ENCODE measurements at places on chromosomes 12 and 14.

DNA sequence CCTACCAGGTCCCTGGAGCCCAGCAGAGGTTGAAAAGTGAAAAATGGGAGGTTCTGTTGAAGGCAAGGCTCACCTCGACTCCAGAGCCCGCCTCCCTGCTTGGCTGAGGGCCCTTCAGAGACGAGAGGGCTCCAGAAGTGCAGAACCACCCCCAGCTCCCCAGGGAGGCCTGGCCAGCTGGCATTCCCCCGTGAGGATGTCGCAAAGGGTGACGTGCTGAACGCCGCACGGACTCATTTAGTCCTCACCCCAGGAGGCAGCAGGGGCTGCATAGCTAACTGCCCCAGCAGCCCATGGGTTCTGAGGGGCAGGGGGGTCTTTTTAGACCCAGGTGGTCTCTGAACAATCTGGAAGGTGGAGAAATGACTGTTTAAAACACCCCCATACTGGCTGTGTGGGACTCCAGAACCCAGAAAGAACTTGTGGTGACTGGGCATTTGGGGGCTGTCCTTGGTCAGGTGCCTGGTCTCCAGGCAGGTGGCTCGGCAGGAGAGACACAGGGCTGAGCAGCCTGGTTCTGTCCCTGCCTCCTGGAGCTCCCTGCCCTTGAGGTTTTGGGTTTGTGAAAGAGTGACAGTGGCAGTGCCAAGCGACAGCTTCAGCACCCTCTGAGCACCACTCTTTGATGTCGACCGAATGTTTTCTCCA lies 32.0 kb downstream of the ANAPC7 start:
- DNase-seq, result no peak

GRCh38 chr12:94258593-94258992 lies 110.2 kb downstream of the PLXNC1 start:
- no peak for DNase-seq

GRCh38 chr12:131711551-131712205 lies 788 bp downstream of the SFSWAP start:
- no peak for DNase-seq

- DNase-seq, result no peak
These were observed 1069.0 kb downstream of the FSCB start for GRCh38 chr14:43438056-43438455.

GRCh38 chr12:121815263-121815662 lies 11.5 kb downstream of the SETD1B start:
- no peak for DNase-seq

GRCh38 chr12:15181017-15181683 lies 40.1 kb downstream of the RERG start:
- DNase-seq, result no peak

DNA sequence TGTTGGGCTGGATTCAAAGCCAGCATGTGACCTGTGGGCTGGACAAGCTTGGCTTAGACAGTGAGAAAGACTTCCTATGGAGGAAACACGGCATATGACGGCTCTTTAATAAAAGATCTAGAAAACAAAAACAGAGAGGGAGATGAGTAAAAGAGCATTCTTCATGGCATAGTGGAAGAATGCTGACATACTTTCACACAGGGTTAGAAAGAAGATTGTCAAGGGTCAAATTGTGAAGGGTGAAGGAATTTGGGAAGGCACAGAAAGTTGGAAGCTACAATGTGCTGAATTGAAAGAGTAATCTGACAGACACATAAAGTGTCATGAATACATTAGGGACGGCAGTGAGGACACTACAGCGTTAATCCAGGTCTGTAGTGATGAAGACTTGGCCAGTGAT lies 63.4 kb downstream of the GALNT4 start:
- no peak for DNase-seq

GRCh38 chr12:52925717-52926595 lies 21.1 kb upstream of the KRT8 start:
- DNase-seq, result no peak

GRCh38 chr12:132631666-132632065 lies 13.1 kb downstream of the P2RX2 start:
- no peak for DNase-seq

DNA sequence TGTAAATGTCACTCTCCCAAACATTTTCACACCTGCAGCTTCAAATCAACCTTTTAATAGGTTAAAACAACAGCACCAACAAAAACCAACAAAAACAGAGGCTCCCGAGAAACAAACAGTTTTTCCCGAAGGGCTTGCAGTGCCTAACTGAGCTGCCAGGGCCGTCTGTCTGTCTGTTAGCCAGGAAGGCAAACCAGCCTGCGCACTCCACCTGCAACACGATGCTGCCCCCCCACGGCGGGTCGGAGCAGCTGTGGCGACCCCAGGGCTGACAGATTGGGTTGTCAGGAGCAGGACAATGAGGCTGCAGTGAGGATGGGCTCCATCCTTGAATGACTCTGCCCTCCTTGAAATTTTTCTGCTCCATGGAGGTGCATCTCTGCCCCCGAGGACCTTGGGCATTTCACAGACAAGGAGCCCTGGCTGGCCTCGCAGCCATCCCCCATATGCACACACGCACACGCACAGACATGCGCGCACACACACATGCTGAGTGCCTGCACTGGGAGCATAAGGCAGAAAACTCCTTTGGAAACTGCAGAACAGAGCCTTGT lies 2.6 kb downstream of the RTL1 start:
- DNase-seq, result no peak

- DNase-seq, result no peak
These were observed 35.9 kb upstream of the JDP2 start for GRCh38 chr14:75391953-75392352.

- DNase-seq, result no peak
These were observed 6.3 kb downstream of the CLEC2A start for GRCh38 chr12:9925705-9926393.

GRCh38 chr14:54664961-54665360 lies 98.0 kb downstream of the SAMD4A start:
- DNase-seq, result no peak

GRCh38 chr12:121814429-121815119 lies 10.8 kb downstream of the SETD1B start:
- no peak for DNase-seq

- DNase-seq, result no peak
These were observed 377.6 kb downstream of the FLRT2 start for GRCh38 chr14:85907536-85907935.

DNA sequence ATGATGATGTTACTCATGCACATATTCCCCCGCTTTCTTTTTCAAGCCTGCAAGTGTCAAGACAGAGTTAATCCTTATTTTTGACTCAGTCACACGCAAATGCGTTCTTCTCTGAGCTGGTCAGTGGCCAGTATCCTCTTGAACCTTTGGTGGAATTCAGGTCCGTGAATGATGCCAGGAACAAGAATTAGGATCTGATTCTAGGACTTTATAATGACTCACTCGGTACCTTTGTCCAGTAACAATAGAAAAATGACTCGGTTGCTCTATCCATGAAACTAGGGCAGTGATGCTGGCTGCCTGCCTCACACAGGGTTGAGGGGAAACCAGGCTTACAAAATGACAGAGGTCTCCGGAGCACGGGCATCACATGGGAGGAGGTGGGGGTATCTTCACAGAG lies 185.8 kb upstream of the NUDT4 start:
- DNase-seq, result no peak

- no peak for DNase-seq
These were observed 482.8 kb downstream of the MED13L start for GRCh38 chr12:115794659-115795081.

DNA sequence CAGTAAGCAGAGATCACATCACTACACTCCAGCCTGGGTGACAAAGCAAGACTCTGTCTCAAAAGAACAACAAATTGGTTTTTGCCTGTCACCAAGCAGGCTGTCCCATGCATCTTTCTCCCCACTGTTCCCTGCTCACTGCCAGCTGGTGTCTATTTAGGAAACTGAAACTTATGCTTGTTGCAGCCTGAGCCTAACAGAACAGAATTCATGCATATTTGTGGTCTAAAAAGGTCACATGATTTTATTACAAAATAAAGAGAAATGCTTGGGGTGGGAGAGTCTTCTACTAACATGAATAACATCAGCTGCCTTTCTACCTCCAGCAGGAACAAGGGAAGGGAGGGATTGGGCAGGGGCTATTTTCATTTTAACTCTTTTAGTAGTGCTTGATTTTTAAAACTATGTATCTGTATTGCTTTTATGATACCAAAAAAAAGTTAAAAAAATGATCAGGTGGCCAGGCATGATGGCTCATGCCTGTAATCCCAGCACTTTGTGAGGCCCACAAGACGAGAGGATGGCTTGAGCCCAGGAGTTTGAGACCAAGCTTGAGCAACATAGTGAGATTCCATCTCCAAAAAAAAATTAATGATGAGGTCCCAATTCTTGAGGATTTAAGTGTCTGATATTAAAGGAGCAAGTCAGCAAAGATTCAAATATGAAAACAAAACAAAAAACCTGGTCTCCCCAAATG lies 923 bp downstream of the STAT2 start:
- no peak for DNase-seq

GRCh38 chr12:67460388-67460787 lies 188.2 kb upstream of the DYRK2 start:
- no peak for DNase-seq

- DNase-seq, result no peak
These were observed 38.3 kb upstream of the CATSPERB start for GRCh38 chr14:91770185-91770584.

DNA sequence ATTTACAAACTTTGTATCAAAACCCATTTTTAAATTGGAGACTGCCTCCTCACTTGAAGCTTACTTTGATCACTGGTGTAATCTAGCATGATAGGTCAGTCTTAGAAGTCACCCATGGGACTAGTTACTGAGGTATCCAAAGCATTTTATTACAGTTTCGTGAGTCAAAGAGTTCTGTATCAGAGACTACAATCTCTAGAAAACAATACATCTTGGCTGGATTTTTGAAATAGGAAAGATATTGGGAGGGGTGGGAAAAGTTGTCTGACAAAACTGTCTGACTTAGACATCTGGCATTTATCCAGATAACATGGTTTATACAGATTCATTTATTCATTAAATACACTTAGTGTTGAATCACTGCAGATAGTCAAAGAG lies 173.5 kb upstream of the PDZRN4 start:
- DNase-seq, result no peak

DNA sequence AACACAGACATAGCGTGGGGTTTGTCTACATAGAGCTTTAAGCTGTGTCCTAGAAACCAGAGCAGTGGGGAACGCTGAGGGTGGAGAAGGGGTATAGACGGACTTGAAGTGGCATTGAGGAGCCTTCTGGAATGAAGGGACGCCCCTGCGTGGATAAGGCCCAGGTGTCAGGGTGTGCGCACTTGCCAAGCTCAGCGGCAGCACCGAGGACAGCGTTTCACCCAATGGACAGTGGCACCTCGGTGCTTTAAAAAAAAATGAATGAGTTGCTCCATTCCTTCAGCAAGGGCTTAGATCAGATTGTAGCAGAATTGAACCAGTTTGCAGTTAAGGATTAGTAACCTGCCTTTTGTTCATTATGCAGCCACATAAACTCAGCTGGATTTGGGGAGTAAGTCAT lies 33.6 kb upstream of the MMP17 start:
- no peak for DNase-seq

DNA sequence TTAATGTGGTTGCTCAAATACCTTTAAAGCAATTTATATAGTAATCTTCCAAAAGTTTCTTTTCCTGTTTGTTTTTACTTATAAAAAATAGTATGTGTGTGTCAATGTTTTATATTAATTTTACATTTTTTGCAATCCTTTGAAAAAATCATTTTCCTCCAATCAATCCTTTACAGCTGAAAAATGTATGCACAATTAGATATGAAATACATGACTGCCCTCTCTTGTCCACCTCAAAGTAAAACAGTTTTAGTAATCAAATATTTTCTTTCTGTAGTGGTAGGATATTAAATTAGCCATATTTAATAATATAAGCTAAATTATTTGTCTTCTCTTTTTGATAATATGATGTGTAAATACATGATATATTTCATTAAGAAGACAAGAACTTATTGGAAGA lies 269.9 kb downstream of the ADAMTS20 start:
- no peak for DNase-seq

GRCh38 chr14:76677534-76678145 lies 83.6 kb upstream of the VASH1 start:
- no peak for DNase-seq

DNA sequence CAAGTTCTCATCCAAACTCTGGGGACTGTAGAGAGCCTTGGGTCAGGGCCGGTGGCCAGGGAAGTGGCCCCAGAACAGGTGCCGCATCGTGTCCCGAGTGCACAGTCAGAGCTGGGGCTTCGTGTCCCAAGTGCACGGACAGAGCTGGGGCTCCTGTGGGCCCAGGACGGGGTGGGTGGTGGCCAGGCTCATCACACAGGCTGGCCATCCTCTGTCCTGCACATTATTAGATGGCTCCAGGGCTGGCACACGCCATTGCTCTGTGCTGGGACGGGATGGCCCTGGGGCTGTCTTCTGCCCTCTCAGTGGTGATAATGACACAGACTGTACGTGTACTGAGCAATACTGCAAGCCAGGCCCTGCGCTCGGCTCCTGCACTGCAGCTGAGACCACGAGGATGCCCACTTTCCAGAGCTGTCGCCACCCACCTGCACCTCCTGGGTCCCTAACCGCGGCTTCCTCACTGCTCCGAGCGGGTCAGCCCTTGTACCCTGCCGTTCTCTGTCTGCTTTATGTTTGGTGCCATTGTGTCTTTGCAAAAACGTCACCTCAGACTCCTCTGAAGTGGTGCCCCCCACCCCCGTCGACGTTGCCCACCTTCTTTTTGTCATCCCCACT lies 1.9 kb downstream of the FBRSL1 start:
- DNase-seq, result no peak

- no peak for DNase-seq
These were observed 153.1 kb upstream of the PRMT8 start for GRCh38 chr12:3337944-3338343.

GRCh38 chr12:80917651-80918050 lies 20.1 kb downstream of the LIN7A start:
- no peak for DNase-seq

- no peak for DNase-seq
These were observed 154.1 kb downstream of the NEDD1 start for GRCh38 chr12:97061171-97061570.

DNA sequence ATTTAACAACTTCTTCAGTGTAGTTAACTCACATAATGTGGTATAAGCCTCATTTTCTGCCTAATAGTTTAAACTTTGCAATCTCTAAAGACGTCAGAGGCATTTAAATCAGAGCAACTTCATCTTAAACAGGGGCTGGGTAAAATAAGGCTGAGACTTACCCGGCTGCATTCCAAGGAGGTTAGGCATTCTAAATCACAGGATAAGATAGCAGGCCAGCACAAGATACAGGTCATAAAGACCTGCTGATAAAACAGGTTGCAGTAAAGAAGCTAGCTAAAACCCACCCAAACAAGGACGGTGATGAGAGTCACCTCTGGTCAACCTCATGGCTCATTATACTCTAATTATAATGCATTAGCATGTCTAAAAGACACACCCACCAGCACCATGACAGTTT lies 115.6 kb upstream of the PKP2 start:
- DNase-seq, result no peak

DNA sequence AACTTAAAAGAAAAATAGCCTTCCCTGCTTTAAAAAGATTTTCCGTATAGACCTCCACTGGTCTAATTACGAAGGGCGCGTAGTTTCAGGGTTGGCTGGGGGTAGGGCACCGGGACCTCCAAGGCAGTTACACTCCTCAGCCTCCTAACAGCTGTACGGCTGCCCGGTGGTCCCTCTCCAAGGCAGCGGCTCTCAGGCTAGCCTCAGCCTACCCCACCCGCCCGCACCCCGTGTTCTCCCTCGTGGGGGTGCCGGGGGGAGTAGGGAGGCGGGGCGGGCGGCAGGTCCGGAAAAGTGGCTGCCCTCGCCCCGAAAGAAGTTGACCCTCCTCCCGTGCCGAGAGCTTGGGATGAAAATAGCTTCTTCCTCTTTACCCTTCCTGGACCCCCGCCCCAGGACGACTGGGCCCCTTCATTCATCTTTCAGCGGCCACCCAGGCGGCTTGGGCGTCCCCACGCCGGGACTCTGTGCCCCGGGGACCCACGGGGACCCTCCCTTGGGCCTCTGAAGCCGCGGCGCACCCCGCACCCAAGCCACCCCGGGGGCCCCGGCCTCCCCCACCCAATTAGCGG lies 991 bp upstream of the RCOR1 start:
- DNase-seq, result peak; percentile 10

Measured in stimulated activated CD8-positive, alpha-beta memory T cell treated with anti-CD3 and anti-CD28 coated beads, Interleukin-4, amount 100 ng/mL, for 4 hours (primary cell).